Non-pigmented ciliary epithelial cell (primary cell): ENCODE measurements at places on chromosomes 6 and 20.

DNA sequence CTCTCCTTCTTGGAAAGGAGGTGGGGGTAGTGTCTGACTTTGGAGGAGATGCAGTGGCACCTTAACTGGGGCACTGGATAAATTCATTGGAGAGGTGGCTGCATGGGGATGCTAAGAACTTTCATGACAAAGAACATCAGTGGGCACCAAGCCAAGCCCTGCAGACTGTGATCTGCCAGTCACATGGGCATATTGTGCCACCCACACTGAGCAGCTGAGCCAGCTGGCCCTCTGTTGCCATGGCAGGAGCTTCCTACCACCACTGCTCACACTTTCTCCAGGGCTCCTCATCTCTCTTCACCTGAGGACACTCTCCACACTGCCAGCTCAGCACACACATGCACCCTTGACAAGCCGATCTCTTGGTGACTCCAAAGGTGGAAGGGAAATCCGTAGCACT lies 715.6 kb downstream of the QKI start:
- DNase-seq = no peak

DNA sequence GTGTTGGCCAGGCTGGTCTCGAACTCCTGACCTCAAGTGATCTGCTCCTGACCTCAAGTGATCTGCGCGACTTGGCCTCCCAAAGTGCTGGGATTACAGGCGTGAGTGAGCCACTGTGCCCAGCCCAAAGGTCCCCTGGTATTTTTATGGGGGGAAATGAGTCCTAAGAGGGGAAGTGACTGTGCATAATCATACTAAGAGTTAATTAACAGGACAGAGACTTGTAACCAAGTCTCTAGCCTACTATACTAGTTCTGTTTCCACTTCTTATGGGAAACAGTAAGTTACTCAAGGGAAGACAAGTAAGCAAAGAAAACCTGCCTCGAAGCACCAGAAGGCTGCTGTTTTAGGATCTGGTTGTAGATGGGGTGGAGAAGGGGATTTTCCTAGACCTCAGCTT lies 27.9 kb downstream of the TCF15 start:
- DNase-seq = no peak

DNA sequence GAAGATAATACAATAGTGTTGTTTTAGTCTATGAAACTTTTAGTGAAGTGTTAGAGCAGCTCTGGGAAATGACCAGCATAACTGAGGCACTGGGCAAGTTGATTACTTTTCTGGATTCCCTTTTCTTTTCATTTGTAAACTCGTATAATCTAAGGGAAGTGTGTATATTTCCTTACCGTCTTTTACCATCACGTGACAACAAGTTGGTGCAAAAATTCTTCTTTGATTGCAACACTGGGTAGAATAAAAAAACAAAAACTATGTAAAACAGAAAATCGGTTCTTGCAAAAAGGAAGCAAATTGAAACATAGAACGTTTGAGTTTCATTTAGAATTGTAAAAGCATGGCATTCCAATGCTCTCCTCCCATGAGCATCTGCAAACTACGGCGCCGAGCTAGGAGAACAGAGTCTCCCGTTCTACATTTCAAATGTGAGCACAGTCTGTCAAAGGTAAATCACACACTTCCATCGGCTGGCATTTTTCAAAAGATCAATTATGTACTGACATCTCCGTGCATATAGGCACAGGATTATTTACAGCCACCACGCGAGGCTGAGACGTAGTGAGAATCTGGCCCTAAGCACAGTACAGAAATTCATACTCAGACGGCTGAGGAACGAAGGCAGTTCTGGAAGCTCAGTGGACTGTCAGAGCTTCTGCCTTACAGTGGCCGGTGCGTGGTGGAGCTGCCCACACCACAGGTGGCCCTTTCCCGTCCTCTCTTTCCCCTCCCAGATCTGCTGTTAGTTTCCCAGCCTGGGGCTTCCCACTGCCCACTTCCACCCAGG lies 314.0 kb downstream of the BMP7 start:
- DNase-seq = no peak

DNA sequence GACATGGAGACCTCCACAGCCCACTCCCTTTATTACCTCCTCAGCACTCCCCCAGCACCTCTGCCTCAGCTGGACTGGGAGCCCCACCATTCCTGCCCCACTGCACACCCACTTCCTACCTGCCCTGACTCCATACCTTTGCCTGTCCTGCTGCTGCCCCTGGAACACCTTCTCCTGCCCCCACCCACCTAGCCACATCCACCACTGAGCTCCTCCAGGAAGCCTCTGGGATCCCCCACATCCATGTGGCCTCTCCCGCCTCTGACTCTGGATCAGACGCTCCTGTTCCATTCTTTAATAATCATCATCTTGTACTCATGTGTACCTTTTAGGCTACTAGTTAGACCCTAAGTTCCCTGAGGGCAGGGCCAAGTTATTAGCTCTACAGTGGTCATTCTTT lies 2.2 kb upstream of the SDCBP2 start:
- no peak for DNase-seq

GRCh38 chr6:31727034-31727716 lies 1.9 kb downstream of the DDAH2 start:
- DNase-seq = no peak

GRCh38 chr6:108618623-108619152 lies 58.0 kb downstream of the FOXO3 start:
- no peak for DNase-seq

DNA sequence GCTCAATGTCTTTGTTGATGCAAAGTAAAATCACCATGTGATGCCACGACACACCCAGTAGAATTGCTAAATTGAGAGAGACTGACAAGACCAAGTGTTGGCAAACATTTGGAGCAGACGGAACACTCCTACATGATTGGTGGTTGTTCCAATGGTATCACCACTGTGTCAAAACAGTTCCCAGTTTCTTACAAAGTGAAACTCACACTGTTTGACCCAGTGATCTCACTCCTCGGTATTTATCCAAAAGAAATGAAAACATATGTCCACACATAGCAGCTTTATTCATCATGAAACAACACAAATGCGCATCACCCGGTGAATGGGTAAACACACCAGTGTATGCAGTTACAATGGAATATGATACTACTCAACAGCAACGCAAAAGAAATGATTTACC lies 74.0 kb upstream of the SULF2 start:
- DNase-seq = peak; percentile 18

DNA sequence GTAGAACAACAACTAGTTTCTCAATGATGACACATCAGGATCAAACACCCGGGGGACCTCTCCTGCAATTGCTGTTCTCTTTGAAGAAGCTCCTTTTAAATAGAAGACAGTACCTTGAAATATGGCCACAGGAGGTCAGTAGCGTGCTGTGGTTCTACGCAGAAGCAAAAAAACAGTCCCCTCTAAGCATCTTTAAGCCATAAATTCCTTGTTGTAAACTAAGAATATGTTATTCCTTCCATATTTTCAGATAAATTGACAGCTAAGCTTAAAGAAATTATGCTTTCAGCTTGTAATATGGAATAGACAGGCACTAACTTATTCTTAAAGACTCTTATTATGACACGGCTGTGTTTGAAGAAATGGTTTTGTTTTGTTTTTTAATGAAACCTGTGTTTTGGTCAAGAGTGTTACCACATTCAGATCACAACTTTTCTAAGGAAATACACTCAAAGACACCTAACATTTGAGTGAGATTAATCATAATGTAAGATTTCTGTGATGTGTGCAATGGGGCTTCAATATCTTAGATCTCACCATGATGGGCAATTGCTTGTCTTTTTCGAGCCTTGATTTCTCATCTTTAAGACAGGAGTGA lies 49.7 kb upstream of the IL20RA start:
- DNase-seq = peak; percentile 28

DNA sequence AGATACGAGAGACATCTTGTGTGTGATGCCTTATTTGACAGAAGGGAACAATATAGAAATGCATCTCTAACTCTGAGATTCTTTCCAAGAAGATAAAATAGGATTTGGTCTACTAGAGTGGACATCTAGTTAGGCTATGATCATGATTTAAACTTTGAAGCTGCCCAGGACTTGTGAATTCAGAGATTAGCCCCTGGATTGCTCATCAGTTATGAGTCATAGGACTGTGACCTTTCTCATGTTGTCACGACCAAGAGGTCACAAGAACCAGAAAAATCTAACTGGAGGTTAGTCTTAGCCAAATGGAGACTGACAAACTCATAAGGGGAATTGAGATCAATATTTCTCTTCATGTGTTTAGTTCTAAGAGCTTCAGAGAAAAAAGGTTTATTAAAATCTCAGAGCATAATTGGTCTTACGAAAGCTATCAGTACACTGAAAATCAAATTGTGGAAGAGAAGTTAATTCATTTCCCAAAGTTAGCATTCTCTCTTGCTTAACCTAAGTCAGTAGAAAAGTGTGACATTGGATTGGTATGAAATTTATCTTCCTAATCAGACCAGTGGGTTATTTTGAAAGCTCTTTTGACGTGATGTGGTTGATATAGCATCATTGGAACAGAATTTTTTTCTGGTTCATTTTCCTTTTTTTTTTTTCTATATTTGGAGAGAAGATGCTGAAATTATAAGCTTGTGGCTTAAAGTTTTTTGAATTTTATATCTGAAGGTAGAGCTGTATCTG lies 245.7 kb downstream of the RNF144B start:
- DNase-seq = peak; percentile 20

DNA sequence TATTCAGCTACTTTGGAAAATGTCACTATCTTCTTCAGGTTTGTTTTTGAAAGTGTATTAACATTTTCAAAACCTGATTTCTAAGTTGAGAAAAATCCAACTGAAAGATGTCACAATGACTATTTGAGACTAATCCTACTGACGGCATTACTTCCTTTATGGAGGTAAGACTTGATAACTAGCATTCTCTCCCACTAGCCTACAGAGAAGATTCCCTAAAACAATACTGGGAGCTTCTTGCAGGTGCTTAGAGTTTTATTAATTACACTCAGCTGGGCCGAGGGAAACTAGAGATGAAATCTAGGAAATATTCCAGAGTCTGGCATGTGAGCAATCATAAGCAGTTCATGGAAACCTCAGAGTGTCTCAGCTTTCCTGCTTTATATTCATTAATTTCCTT lies 114.0 kb downstream of the LCA5 start:
- no peak for DNase-seq

DNA sequence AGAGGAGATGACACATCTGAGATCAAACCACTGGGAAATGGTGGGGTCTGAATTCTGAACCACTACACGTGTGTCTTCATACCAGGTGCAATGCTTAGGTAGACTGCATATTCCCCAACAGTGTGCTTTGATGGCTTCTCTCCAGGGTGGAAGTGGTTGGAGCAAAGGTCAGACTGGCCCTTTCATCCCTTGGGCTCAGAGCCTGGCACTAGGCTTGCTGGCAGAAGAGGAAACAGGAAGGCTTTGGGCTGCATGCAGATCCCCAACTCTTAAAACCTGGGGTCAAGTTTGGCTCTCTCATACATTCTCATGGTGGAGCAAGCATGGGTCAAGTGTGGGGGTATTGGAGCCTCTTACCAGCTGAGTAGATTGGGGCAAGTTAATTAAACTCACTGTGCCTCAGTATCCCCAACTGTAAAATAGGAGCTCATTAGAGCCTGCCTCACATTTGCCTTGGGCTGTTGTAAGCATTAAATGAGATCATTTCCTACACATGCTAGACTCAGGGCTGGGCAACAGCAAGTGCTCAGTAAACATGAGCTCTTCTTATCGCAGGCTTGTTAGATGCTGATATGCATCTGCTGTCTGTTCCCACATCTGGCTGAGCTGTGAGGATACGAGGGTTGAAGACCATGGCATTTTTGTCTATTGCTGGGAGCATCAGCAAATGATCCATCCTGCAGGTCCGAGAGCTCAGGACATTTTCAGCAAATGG lies 51.6 kb upstream of the FAM83D start:
- DNase-seq = no peak
